ENCODE measurements at places on chromosomes 2 and 18.

DNA sequence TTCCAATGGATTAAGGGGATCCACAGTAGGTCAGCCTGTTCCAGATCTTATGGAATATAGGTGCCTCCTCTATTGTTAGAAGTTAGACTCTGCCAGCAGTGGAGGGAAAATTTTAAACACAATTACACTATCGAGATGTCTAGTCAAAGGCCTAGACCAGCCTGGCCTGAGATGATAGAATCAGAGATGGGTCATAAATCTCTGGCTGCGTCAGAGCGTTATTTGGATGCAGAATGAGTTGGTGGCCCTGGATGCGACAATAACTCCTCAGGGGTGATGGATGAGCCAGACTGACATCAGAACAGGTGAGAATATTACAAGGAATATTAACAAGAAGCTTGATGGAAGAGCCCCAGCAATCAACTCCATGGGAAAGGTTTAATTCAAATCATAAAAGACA, 149.3 kb upstream of the TCF4 start:
- DNase-seq: no peak

DNA sequence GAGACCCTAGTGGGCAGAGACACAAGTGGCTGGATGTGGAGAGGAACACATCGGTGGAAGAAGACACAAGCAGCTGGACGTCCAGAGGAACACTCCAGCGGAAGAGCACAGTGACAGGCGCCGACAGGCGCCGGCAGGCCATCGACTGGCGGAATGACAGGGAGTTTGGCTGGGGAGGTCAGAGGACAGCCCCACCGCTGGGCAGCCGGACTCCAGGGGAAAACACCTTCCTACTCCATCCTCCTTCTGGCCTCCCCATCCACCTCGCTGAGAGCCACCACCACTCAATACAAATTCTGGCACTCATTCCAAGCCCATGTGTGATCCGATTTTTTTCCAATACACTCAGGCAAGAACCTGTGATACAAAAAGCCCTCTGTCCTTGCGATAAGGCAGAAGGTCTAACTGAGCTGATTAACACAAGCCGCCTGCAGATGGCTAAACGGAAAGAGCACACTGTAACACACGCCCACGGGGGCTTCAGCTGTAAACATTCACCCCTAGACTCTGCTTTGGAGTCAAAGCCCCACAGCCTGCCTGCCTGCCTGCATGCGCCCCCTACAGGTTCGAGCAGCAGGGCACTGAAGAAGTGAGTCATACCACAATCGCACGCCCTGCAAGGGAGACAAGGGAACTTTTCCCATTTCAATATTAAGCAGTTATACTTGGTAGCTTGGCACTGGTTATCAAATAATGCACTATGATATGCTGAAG, 50.2 kb upstream of the LRP1B start:
- no peak for DNase-seq

DNA sequence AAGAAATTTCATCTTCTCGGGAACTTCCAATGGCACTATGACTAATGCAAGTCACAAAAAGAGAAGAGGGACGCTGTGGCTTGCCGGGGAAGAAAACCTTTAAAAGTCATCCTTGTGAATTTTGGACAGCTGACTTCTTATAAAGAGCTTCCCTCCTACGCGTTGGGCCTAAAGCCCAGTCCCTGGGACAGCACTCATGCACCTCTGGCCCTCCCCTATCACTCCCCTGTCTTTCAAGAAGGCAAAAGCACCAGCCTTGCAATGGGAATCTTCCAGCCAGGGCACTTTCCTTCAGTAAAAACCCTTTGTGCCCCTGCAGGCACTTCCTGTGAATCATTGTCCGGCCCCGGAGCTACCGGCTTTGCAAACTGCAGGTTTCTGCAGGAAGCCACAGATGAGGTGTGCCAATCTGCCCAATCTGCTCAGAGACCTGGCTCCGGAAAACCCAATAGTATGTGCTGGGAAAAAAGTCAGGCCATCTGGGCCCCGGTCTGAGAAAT, 7.1 kb downstream of the MREG start:
- DNase-seq: no peak

GRCh38 chr18:57447154-57447621, 12.0 kb downstream of the ONECUT2 start:
- no peak for DNase-seq

DNA sequence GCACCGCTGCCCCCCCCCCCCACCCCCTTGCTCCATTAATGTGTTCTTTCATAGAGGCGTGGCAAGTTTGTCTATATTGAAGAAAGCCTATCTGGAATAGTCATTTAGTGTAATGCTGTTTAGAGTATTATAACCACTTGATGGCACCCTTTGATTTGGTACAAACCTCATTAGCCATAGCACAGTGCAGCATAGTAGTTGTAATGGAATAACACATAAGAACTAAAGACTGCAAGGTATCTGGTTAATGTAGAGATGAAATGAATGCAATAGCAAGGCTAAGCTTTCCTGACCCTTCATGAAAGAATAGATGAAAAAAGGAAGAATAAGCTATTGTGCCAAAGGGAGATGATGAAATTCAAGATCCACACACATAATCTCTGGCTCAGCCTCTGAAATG, 81.9 kb downstream of the EHBP1 start:
- no peak for DNase-seq

DNA sequence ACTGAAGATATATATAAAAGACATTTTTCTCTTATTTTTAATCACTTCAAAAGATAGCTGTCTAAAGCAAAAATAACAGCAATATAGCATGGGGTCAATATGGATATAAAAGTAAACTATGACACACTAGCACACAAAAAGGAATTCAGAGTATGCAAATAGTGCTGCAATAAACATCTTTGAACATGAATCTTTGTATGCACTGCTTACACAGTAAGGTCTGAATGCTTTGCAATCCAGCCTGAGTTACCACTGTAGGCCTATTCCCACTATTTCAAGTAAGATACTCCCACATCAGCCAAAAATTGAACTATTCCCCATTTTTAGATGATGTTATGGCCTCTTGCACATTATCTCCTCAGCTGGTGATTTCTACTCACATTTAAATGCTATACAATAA, 27.4 kb upstream of the ERCC3 start:
- no peak for DNase-seq

DNA sequence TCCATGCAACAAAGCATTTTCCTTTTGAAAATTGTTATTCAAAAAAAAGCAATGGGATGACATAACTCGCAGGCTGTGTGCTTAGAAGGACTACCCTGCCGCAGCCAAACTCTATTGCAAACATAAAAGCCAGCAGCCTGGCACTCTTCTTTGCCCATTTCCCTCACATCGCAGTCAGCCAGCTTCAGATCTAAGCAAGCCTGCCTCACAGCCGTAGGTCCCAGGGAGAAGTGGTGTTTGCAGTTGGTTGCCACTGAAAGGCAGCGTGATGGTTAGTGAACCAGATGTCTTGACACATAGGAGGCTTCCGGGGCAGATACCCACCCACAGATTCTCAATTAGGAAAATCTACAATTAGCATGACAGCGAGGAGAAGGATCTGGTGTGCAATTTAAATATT, 655.2 kb downstream of the RNF144A start:
- DNase-seq: no peak

DNA sequence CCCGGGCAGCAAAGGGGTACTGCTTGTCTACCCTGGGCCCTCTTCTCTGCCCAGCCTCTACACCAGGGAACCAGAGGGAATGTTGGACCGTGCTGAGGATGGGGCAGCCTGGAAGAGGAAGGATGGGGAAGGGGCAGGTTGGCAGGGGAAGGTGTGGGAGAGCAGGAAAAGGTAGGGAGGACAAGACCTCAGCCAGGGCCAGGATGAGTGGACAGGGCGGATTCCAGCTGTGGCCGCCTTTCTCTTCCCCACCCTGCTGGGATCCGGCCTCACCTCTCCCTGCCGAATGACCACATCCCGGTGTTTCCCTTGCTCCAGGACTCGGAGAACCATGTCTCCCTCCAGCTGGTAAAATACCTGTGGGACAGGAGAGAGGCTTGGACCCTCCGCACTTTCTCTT, 8.9 kb downstream of the HAAO start:
- DNase-seq: no peak

DNA sequence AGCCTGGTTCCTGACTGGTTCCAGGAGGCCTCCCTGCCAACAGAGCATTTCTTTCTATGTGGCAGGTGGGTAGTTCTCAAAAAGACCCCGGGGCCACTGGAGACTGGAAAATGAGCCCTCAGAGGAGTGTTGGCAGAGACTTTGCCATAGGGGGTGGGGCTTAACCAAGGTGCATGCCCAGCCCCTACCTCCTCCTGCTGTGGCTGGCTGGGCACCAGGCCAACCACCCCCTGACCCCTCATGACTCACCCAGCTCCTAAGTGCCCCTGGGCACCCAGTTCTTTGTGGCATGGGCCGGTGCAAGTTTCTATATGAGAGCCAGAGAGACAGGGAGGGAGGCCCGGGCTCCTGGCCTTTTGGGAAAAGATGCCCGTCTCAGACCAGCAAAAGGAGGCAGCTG, 98.2 kb upstream of the SMAD2 start:
- no peak for DNase-seq

- no peak for DNase-seq
Measured at GRCh38 chr2:20381457-20381856, 30.8 kb upstream of the PUM2 start.

DNA sequence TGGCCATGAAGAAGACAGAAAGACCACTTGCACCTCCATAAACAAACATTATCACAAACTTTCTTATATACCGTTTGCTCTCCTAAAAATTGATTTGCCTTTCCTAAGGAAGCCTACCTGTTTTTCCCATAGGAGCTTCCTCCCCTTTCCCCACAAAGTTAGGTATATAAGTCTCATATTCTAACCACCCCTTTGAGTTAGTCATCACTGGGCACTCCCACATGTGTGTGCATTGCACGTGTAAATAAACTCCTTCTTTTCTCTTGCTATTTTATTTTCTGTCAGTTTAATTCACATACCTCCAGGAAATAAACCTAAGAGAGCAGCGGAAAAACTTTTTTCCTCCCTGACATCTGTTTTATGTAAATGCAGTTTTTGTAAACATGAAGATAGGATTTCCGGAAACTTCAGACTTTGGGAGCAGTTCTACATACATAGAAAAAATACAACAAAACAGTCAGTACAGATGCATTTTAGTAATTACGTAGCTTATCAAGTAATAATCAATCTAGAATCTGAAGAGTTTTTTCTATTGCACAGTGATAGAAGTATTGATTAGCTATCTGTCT, 46.6 kb downstream of the PLCL1 start:
- no peak for DNase-seq

- no peak for DNase-seq
Measured at GRCh38 chr2:231984992-231985391, 23.5 kb downstream of the DIS3L2 start.

GRCh38 chr2:2747797-2748301, 416.8 kb upstream of the MYT1L start:
- no peak for DNase-seq

DNA sequence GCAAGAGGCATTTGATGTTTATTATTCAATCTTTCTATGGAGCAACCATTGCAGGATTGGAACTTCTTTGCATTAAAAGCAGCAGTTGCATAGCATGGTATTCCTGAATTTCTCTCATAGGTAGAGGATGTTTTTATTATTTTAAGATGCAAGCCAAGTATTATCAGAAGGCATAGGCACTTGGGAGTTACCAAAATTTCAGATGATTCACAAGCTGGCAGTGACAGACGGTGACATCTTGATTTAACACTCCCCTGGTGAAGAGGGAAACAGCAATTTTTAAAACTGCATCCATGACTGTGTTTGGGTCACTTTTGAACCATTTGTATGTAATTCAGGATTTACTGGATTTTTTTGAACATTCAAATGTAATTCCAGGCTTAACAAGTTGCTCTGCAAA, 654.3 kb downstream of the SLC4A3 start:
- DNase-seq: no peak

GRCh38 chr2:170026361-170026760, 151.6 kb upstream of the MYO3B start:
- no peak for DNase-seq

GRCh38 chr2:66602341-66602740, 167.4 kb downstream of the MEIS1 start:
- DNase-seq: no peak

DNA sequence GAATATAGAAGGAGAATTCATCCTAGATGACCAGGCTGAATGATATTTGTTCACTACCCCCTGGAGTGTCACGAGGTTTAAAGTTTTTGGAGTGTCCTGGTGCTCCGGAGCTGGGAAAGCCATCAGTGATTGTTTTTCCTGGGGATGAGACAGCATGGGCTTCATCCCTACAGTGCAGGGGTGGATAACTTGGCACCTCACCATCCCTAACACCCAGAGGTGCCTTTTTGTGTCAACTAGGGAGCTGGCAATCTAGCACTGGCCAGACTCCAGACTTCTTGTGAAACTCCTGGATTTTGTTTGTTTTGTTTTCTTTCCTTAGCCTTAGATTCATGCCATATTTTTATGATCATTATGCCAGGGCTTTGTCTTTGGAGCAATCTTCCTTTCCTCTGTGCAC, 164.8 kb downstream of the PRKCE start:
- DNase-seq: no peak

DNA sequence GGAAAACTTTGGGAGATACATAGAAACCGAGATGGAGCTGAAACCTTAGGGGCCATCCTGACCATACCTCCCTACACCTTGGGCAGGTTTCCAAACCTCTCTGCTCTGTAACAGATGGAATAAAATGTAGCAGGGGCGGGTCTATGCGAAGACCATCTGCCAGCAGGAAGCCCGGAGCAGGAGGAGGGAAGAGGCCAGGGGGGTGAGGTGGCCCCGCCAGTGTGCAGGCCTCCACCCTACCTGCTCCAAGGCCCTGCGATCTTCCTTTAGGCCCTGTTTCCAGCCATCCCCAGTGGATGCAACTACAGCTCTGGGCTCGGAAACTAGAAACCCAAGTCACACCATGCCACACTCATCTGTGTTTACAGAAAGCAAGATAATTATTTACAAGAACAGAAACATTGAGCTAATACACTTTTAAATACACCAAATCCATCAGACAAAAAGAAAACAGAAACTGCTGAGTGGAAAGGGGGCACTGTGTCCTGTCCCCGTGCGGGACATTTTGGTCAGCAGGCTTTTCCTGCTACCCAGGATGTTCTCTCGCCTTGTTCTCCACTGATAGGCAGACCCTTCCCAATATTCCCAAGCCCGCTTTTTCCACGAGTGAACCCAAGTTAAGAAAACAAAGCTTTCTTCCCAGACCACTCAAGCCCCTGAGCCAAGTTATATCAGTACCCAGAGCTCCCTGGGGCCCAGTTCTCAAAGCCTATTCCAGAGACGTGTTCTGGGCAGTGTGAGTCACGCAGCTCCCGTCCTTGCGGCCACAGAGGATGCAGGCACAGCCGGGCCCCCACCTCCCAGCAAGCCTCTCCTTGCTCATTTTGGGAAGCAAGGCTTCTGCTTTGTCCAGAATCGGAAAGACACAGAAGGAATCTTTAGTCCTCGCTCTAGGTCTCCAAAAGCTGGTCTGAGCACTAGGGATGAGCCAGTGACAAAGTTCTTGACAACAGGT, 17.3 kb downstream of the CIB4 start:
- no peak for DNase-seq

GRCh38 chr2:131041402-131042147, 51.7 kb downstream of the FAM168B start:
- DNase-seq: no peak
